ENCODE measurements at places on chromosomes 2 and 18.

DNA sequence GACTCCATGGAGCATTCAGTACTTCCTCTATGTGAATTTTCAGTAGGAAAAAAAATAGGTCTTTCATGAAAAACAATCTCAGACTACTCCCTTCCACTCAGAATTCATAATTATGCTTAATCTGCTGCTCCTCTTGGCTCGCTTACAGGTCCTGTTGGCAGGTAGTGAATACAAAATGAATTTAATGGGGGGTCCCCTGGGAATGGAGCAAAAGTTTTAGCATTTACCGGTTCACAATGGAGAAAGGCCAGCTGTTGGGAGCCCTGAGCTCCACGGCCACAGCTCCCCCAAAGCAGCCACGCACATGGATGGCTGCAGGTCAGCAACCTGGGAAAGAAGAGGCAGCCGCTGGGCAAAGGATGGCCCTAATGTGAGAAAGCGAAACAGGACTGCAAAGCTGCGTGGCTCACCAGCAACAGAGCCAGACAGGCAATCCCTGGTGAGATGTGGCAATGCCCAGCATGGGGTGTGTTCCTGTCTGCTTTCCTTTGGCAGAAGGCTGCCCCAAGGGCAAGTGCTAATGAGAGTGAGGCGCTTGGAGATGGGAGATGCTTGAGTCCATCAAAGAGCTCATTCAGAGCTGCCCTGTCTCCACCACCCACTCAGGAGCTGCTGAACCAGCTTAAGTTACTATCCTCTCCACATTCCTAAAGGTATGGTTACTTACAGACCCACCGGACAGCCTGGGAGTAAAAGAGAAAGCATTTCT is 447.4 kb downstream of the EPHA4 start:
- DNase-seq = peak; percentile 29

DNA sequence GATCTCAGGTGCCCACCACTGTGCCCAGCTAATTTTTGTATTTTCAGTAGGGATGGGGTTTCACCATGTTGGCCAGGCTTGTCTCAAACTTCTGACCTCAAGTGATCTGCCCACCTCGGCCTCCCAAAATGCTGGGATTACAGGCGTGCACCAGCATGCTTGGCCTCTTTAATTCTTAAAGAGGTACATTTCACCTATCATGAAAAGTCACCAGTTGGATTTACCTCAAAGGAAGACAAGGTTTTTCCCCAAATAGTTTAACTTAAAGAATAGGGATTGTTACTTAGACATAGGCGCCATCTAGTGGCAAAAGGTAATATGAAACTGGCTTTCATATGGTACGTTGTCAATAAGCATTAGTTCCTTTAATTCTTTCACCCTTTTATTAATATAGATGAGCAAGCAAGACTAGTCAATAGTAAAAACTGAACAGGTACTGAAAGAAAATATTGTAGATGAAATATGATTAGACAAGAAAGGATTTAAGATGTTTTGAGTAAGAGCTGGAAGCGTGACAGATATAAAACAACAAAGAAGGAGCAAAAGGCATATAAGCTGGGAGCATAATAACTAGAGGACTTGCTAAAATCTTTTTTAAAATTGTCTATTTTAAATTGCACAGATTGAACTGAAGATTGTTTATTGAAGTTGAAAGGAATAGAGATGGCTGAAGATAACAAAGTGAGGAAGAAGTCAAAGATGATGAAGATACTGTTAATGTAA is 35.0 kb upstream of the PSMD14 start:
- no peak for DNase-seq

GRCh38 chr2:40546439-40547191 is 94.7 kb upstream of the SLC8A1 start:
- DNase-seq = no peak

DNA sequence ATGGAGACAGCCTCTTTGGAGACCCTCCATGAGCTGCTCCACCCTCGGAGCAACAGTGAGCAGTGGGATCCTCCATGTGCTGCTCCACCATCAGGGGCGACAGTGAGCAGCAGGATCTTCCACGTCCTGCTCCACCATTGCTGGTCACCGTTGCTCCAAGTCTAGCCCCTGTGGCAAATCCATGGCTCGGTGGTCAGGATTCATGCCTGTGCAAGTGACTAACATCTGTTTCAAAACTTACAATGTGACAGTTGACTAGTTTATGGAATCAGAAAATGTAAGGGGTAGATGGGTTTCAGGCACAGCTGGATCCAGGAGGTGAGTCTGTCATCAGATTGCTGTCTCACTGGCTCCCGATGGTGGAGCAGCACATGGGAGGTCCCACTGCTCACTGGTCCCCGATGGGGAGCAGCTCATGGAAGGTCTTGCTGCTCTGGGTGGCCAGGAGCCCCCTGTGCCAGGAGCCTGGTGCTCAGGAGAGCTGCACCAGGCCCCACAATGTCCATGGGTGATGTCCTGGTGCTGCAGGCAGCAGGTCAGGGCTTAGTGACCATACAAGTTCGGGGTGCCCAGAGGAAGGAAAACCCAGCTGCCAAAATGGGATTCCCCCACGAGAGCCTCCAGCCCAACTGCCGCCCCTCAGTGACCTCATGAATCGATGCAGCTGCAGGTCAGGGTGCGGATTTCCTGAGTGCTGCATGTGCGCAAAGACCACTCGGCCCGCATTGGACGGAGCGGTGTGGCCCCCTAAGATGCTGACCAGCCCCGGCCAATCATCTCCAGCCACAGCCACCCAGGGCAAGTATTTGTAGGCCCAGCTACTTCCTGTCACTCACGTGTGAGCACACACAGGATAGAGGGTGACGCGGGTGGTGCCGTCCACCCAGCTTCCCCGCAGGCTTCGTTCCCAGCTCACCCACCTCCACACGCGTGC is 116.5 kb upstream of the OTOS start:
- no peak for DNase-seq

DNA sequence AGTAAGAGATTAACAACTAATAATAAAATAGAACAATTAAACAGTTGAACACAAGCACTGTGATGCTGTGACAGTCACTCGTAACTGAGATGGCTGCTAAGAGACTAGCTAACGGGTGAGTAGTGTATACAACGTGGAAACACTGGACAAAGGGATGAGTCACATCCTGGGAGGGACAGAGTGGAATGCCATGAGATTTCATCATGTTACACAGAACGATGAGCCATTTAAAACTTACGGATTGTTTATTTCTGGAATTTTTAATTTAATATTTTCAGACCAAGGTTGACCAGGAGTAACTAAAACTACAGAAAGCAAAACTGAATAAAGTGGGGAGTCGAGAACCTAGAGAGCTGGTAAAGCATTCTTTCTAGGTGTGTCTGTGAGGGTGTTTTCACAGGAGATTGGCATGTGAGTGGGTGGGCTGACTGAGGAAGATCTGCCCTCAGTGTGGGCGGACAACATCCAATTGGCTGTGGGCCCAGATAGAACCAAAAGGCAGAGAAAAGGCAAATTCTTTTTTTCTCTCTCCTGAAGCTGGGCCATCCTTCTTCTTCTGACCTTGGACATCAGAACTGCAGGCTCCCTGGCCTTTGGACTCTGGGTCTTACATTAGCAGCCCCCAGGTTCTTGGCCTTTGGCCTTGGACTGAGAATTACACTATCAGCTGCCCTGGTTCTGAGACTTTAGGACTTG is 14.6 kb downstream of the TMSB10 start:
- DNase-seq = peak; percentile 43

GRCh38 chr2:163659224-163659623 is 76.6 kb downstream of the FIGN start:
- DNase-seq = no peak

- DNase-seq = peak; percentile 19
Observed at GRCh38 chr2:95379371-95379831, 23.1 kb upstream of the FAHD2A start.

- no peak for DNase-seq
Observed at GRCh38 chr18:60372132-60372531, 443 bp downstream of the MC4R start.

GRCh38 chr2:46818819-46819218 is 96.8 kb downstream of the MCFD2 start:
- DNase-seq = no peak

DNA sequence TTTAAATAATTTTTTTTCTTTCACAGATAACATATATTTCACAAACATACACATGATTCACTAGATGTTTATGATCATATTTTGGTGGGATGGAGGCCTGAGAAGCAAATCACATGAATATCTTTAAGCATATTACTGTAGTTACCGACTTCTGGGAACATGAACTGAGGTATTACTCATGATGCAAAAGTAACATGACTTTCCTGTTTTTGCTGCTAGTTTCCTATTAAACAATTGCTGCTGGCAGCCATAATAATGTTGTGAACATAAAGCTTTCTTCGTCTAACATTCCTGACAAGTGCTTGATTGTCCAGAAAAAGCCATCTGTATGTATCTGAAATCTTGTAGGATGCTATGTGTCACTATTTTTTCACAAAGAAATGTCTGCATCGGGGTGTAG is 145.4 kb downstream of the MTX2 start:
- no peak for DNase-seq

DNA sequence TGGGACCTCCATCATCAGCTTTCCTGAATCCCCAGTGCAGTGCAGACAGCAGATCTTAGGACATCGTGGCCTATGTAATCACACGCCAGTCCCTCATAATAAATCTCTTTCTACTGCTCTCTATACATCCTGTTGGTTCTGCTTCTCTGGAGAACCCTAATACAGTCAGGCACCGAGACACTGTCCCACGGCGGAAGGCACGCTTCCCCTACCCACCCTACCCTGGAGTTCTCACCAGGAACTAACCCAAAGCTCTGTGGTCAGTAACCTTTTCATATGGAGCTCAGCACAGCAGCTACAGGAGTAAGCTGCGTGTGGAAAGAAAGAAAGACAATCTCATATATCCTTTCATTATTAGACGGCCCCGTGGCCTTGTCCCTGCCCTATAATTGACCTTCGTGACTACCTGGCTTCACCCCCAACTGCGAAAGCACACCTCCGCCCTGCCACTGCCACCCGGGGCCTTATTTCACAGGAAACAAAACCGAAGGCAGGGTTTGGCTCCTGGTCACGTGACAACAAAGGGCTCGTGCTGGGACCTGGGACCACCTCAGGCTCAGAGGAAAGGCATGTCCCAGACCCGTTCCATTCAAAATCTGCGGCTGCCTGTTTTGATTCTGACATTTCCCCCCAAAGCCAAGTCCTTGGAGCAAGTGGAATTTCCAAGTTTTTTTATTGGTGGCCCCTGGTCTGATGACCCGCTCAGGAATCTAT is 99.7 kb upstream of the ODC1 start:
- DNase-seq = no peak

DNA sequence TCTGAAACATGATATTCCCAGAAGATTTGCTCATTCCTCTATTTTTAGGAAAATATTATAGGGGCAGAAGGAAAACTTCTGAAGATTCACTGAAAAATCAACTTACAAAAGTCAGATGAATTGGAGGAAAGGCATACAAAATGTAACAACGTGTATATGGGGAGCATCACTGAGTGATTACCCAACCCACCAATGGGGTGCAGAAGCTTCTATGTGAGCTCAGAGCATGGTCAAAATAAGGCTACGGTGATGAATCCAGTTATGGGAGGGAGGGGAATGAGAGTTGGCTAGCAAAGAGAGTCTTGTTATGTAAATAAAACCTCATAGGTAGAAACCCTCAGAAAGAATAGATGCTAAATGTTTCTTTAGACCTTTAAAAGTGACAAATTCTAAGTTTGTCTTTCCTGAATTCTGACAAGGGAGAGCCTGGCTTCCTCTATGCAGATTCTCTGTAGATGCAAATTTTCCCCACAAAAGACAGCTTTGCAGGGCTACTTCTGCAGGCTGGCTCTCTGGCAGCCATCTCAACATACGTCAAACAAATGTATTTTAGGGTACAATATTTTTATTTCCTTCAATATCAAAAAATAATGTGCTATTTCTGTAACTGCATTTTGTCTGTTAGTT is 171.4 kb upstream of the NDUFV2 start:
- no peak for DNase-seq

GRCh38 chr2:138763971-138764370 is 16.2 kb downstream of the NXPH2 start:
- no peak for DNase-seq

DNA sequence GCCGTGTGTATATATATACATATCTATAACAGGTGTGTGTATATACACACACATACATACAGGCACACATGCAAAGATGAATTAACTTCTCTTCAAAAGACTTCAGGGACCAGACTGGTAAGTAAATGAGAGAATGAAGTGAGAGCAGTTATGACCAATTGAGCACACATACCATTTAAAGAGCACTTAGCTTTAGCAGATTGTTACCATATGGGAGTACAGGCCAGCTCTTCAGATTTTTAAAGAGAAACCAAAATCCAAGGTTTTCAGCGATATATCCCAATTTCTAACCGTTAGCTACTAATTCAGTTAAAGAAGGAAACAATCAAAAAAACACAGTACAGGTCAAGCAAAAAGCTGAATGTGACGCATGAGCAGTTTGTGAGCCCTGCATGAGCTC is 23.7 kb downstream of the INPP1 start:
- DNase-seq = no peak

- no peak for DNase-seq
Observed at GRCh38 chr2:32168513-32168912, 2.8 kb downstream of the SLC30A6 start.

GRCh38 chr2:161177969-161178368 is 17.7 kb downstream of the TANK start:
- DNase-seq = no peak

GRCh38 chr18:55073834-55074233 is 114.6 kb upstream of the CCDC68 start:
- no peak for DNase-seq

DNA sequence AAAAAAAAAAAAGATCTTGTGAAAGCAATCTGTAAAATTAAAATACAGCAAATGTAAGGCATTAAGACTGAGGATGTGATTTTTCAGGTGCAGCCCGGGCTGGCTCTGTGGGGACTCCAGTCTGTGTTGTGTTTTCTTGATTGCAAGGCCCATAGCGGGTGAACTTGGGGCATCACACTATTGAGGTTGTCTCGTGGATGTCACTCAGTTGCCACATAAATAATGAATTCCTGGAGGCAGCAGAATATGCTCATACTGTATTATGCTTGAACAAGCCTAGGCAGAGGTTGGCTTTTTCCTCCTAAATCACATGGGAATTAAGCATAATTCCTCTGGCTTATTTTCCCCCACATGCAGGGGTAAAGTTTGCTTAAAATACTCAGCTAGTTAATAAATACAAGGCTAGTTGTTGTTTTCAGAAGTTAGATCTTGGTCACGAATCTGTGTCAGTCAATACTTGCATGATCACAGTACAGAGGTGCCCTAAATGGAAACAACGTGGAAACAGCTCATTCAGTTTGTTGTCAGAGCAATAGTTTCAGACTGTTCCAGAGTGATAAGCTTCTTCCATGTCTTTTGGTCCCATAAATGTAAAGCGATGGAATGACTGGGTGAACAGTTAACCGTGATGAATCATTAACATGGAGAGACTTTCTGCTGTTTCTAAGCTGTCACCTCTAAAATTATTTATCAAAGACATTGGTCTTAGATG is 16.4 kb downstream of the GEMIN6 start:
- DNase-seq = no peak

DNA sequence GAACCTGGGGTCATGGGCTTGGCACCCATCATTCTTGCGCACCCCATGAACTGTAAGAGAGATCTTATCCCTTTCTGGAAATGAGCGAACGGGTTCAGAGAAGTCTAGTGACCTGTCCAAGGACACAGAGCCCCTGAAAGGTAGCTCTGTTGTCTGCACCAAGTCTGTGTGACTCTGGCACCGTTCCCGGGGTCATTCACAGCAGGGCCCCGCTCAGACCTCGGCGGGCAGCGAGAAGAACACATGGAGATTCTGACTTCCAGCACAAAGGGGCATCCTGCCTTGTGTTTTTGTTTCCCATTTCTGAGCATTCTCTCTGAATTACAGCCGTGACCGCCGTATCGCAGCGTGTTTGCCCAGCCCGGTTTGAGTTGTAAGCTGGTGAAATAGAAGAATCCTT is 231.7 kb downstream of the KLHL29 start:
- DNase-seq = no peak
